ENCODE measurements at places on chromosomes 3 and 15.

GRCh38 chr3:181710345-181711291, 1.1 kb upstream of the SOX2 start:
- DNase-seq = peak; percentile 59

DNA sequence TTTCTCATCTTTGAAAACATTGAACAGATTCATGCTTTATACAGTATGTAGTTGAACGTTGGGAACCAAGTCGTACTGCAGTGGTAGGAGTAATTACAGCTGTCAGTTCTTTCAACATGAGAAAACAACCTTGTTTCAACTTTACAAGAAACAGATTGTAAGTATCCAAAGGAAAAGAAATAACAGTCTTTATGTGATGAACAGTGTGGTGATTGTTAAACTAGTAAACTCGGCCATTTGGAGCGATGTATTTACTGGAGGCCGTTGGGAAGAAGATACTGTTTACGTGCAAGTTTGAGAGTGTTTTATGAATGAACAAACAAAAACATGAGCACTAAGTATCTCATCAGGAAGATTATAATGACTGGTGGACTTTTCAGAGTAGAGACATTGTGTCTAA, 48.4 kb downstream of the EPHA3 start:
- no peak for DNase-seq

DNA sequence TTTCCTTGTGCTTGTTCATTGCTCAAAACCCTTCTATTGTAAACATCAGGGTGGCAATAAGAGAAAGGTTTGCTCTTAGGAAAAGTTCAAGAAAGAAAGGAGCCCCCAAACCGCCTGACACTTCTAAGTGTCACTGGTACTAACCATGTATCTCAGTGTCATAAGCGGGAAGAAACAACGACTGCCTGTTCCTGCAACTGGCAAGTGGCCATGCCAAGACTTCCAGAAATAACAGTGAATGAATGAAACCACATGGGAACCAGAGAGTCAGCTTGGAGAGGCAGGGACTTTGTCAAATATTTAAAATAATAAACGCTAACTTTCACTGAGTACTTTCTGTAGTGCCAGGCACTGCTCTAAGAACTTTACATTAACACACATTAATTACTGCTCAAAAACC, 1.1 kb downstream of the PLSCR2 start:
- DNase-seq = no peak

GRCh38 chr15:76147906-76148570, 88.3 kb downstream of the TMEM266 start:
- no peak for DNase-seq

GRCh38 chr15:34353627-34354026, 10.5 kb downstream of the NUTM1 start:
- no peak for DNase-seq

- DNase-seq = no peak
These were observed 6.2 kb downstream of the ETV5 start for GRCh38 chr3:186102687-186103086.

- no peak for DNase-seq
These were observed 486.0 kb upstream of the CFAP20DC start for GRCh38 chr3:59535791-59536221.

GRCh38 chr3:158755421-158755820, 23.2 kb upstream of the RARRES1 start:
- DNase-seq = no peak
